NCI-H1092 (cell line): ENCODE measurements at places on chromosomes 1 and 21.

DNA sequence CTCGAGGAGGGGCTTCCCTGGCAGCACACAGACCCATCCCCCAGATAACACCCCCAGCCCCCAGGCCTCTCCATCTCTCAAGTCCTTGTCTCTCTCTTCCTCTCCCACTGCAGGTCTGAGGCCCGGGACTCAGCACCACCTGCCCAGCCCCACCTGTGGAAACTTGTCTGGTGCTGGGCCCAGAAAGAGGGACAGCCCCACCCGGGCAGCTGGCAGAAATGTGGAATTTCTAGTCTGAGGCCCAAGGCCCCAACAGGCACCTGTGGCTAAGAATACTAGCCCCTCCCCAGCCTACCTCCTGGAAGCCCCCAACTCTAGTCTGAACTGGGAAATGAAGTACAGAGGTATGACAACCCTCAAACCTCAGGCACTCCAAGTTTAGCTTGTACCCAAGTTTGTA is 15.4 kb downstream of the TTC39A start:
- DNase-seq = no peak

- DNase-seq = no peak
These were observed 40.7 kb downstream of the TOMM20 start for GRCh38 chr1:235087906-235088305.

DNA sequence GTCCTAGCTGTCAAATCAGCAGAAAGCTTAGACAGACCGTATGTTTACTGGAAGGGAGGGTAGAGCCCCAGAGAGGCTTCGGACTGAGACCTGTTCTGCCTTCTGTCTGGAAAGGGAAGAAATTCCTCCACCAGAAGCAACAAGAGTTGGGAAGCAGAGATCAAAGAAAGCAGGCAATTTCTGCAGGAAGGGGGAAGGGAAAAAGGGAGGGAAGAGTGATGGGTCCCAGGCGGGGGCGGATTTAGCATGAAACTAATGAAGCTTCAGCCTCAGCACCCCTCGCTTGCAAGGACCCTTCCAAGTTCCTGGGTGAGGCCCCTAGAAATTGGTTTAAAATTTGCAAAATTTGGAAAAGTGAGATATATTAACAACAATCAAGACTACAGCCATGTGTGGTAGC is 26.6 kb upstream of the FAM20B start:
- DNase-seq = no peak

DNA sequence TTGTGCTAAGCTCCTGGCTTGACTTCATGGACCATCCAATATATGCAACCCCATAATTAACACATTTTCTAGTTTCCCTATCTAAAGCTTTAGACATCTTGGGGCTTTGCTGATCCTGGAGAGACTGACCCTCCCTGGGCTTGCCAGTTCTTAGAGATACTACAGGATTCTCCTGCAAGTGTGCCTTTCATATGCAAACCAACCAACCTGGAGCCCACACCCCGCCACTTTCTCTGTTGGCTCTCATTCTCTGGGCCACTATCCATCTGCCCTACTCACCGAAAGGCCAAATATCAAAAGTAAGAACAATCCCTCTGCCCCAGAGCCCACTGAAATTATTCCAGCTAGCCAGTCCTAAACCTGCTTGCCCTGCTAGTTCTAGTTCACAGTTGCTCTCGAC is 2.2 kb upstream of the GBP6 start:
- DNase-seq = no peak

GRCh38 chr1:87056974-87057373 is 142.5 kb downstream of the HS2ST1 start:
- DNase-seq = no peak

DNA sequence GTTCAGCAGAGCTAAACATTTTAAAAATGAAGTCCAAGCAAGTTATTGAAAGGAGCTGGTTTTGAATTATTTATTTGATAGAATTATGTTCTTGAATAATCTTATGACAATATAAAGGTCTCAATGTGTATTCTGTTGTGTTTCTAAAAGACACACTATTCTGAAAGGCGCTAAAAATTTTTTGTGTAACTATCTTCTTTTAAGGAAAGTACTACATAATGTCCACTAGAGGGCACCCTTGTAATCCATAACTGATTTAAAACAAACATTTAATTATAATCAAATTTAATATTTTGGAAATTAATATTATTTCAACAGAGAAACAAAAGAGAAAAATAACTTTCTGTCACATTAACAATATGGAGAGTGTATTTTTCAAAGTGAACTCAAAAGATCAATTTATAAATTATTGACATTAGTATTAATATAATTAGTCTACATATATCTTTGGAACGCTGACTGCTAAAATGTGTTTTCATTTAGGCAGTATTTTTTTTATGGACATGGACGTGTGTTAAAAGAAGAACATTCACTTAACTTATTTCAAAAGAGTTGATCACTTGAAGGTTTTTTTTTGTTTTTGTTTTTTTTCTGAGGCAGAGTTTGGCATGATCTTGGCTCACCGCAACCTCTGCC is 248.4 kb downstream of the DENND1B start:
- peak; percentile 20 for DNase-seq

DNA sequence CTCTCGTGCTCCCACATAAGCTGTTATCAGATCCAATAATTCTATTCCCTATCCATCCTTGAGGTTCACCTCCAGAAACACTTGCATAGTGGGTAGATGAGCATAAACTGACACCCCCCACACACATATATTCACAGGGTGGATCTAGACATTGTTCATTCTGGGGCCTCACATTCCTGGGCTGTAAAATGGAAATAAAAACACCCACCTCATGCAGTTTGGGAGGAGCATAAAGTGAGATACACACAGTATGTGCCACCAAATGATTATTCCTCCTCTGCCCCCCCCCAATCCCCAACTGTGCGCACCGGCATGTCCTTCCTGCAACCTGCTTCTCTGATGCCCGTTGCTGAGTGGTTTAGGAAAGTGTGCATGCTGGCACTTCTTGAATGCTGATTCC is 17.9 kb downstream of the PRDM15 start:
- DNase-seq = no peak

DNA sequence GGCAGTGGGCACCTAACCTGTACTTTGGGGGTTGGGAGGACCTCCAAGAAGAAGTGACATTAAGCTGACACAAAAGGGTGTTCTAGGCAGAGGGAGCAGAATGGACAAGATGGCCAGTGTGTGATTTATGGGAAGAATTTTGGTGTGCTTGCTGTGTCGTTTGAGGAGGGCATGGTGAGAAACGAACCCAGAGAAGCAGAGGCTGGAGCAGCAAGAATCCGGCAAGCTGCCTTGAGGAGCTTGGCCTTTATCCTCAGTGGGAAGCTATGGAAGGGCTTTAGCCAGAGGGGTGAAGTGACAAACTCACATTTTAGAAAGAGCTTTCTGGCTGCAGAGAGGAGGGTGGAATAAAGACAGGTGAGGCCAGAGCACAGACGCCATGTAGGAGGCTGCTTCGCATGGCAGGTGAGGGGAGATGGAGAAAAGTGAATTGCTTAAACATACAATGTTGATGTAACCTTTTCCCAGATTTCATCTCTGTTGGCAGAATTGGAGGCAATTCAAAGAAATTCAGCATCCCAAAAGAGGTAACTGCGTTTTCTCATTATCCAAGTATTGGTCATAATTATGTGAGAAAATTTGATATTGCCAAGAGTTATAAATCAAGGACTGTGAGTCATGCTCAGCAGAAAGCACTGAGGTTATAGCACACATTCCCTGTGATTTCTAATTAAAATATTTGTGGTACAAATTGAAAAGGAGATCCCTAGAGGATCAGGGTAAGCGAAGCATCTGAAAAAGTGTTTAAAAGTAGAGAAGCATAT is 26.5 kb downstream of the TRIM45 start:
- DNase-seq = no peak

DNA sequence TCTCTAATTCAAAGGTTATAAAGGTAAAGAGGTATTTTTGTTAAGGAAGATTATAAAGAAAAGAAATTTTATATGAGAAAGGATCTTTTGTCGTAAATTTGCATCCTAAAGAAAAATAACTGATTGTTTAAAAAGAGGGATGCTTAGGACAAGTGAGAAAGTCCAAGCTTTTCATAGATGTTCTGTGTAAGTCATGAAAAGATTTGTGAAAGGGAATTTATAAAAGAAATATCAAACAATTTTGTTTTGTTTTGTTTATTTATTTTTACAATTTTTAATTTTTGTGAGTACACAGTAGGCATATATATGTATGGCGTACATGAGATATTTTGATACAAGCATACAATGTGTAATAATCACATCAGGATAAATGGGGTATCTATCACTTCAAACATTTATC is 145.2 kb downstream of the ADSS2 start:
- no peak for DNase-seq

- DNase-seq = no peak
These were observed 43.5 kb upstream of the MCOLN3 start for GRCh38 chr1:85091671-85092280.

DNA sequence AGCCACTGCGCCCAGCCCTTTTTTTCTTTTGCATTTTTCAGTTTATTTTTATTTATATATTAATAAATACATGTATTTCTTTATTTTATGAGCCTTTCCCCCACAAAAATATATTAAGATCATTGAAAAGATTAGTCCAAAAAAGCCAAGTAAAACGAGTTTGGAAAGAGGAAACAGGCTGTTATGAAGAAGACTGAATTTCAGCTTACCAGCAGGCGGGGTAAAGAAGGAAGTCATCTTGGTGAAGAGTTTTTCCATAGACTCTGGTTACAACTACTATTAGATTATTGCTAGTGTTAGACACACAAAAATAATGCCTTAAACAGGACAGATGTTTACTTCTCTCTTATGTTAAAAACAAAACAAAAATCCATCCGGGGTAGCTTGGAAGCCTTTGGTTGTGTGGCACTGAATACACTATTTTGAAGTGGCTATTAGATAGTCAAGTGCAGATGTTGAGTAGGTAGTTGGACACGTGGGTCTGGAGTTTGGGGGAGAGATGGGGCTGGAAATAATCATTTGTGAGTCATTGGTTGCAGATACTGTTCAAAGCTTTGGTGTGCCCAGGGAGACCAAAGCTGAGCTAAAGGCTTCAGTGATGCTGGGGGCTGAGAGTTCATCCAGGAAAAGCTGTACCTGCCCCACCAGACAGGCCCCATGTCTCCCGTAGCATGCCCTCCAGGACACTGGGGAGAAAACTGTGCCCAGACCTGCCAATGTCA is 8.7 kb upstream of the LRRC71 start:
- no peak for DNase-seq

DNA sequence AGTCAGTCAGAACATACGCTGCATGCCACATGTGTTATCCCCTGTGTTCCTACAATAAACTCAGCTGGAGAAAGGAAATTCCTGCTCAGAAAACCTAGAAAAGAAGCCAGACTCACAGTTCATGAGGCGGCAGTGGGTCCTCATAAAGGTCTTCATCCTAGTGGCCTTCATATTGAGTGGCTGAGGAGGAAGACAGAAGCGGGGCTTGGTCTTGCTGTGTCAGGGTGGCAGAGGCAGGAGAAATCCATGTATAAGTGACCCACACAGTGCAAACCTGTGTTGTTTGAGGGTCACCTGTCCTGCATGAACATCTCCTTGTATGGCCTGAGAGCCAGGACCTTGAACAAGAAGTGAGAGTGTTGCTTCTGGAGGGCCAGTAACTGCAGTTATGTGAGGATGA is 4.0 kb upstream of the WNT3A start:
- DNase-seq = no peak

- no peak for DNase-seq
These were observed 50.3 kb downstream of the LEPR start for GRCh38 chr1:65470766-65471165.

DNA sequence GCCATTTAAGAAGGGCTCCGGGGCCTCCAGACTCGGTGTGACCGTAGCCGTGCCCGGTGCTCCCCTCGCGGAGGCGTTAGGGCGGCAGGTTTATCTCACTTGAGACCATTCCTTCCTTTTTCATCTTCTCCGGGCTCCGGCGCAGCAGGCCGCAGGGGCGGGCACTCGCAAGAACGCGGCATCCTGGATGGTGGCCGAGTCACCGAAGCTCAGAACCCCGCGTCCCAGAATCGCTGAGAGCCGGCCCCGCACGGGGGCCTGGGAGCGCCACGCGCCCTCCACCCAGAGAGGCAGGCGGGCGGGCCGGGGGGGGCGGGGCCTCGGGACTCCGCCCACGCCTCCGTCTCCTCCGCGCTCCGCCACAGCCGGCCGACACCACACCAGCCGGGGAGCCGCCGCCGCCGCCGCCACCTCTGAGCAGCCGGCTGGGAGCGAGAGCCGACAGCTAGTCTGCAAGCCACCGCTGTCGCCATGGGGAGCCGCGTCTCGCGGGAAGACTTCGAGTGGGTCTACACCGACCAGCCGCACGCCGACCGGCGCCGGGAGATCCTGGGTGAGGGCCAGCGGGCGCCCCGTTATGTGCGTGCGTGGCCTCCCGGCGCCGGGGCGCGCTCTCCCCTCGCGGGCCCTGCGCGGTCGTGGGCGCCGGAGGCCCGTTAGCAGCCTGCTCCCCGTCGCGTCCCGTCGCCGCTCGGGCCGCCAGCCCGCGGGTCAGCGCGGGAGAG is at the start of gene DEGS1:
Gene DEGS1 (plus strand): TSS at position 375 of the 725 bp plus-strand sequence. CDS start 97 bp downstream, at position 472.
- DNase-seq = peak; percentile 90

GRCh38 chr1:179297105-179297378 is 3.4 kb downstream of the SOAT1 start:
- DNase-seq = no peak

DNA sequence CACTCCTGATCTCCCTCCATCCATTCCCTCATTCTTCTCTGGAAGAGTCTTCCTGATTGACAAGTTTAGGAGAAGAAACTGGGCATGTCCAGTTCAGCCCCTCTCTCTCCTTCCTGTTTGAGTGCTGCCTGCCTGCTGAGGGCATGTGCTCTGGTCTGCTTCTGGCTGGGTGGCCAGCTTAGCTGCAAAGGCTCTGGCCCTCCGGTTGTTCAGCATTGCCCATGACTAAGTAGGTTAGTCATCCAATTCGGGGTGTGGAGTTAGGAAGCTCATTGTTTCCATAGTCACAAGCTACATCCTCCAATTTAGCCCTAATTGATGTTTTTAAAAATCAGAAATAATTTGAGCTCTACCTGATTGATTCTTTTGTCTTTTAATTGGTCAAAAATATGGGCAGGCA is 25.6 kb upstream of the PLA2G2E start:
- no peak for DNase-seq

GRCh38 chr21:16305686-16306085 is 575.9 kb downstream of the USP25 start:
- peak; percentile 14 for DNase-seq

DNA sequence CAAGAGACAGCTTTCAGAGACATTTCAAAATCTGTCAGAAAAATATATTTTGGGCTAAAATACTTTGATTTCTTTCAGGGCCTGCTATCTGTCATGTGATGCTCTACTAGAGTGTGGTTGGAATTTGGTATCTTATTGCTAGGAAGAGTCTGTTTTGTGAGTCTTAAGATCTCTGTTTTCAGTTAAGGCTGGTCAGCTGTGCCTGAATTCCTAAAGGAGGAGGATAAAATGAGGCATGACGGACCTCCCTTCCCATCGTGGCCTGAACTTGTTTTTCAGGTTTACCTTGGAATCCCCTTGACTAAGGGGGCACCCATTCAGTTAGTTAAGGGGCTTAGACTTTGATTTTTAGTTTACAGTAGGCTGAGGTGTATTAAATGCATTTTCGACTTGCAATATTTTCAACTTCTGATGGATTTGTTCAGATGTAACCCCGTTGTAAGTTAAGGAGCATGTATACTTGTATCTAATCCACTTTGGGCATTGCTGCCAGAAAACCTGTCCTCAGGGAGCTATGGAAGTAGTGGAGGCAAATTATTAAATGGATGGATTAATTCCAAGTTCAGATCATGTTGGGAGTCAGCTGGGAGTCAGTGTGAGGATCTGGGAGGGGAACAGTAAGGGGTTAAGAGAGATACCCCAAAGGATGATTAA is 18.3 kb downstream of the CAPN2 start:
- no peak for DNase-seq

GRCh38 chr1:31718327-31718897 is 14.6 kb upstream of the COL16A1 start:
- DNase-seq = no peak
